ENCODE measurements at places on chromosomes 3 and 15. TPM values are rescaled to one million over a fixed set of nuclear protein-coding genes. Genes with fewer than 3 reads are reported as not detected.
A peak's percentile ranks its signal among the peaks of the same experiment; 100 is the strongest.

ZNF620 gene
- 7.0 TPM for total RNA-seq

SLC22A13 gene
- total RNA-seq, result 0.41 TPM

APOD gene
- 59.4 TPM for total RNA-seq

CFAP44 gene
- total RNA-seq, result 10.3 TPM

DNA sequence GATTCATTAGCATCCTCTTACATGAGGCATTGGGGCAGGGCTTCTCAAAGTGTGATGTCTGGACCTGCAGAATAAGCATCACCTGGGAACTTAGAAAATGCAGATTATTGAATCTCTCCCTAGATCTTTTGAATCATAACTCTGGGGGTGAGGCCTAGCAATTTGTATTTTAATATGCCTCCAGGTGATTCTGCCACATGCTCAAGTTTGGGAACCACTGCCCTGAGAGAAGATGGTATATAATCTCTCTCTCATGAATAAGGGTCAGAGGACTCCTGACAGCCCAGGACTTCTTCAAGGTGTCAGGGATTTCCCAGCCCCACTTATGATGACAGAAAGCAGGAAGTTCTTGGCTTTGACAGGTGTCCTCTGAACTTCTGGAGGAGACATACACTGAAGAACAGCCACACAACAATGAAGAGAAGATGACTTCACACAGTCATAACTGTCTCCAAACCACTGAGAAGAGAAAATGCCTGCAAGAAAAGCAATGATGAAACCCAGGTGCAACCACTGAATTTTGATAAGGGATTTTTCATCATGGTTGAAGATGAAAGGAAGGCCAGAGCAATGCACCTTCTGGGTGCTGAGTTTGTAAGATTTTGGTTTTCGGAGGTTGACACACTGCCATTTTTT is 211.9 kb upstream of the MRPL3 start:
- DNase-seq, result no peak

DNA sequence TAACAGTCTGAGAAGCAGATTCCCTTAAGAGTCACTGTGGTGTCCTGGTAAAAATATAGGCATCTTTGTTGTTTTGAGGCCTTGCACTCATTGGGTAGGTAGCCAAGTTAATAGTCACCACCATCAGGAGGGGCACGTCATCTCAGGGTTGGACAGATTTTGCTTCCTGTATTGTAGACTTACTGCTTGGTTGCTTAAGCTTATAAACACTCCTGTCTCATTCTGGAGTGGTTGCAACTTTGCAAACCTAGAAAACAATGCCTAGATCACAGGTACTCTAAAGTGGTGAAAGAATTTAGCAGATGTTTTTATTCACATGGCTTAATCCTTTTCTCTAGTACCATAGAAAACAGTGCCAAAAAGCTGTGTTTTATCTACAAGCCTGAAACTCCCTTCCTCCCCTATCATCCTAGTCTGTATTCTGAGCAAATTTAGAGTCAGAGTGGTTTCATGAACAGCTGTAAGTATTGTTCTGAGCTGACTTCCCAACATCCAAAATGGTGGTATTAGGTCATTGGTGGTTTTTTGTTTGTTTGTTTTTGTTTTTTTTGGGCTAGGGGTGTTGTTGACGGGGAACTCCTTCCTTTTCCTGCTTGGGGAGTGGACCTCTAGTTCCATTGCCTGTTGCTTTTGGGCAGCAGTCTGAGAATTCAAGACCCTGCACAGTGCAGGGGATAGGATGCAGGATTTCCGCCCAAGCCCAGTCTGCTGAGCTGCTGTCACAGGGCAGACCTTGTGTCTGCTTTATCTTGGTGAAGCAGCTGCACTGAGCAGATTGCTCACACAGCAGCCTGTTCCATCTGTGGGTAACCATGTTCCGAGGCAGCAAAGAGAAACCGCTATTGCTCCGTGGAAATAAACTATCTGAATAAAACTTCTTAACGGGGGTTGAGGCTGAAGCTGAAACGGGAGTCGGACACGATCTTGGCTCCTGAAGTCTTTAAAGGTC is 202.0 kb downstream of the AKAP13 start:
- DNase-seq, result peak; percentile 60

DNA sequence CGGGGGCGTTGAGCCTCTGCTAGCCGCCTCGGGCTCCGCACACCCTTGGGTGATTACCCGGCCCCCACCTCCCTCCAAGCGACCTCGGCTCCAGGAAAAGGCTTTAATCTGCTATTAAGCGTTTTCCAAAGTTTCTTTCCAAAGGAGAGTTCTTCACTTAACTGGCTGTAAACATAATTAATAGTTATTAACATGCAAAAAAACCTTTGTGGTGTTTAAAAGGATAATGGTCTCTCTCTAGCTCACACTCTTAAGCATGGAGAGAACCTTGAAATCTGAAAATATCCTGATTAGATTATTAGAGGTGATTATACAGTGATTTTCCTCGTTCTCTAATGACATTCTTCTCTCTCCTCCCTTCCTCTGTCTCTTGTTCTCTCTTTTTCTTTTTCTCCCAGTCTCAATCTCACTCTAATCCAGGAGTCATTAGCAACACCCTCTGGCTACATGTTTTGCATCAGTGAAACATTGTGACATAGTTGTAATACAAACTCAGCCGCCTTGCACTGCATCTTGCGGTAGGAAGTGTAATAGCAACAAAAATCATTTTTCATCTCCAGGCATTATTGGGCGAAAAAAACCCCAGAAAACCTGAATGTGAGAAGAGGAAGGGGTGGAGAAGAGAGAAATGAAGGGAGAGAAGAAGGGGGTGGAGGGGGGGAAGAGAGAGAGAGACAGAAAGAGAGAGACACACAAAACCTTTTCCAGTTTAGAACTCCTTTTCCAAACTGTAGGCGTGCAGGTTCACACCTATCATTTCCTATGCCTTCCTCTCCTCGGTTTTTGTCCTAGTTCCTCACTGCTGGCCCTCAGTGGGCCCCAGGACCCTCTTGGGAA is 24.4 kb downstream of the NR2F2 start:
- DNase-seq, result no peak

DNA sequence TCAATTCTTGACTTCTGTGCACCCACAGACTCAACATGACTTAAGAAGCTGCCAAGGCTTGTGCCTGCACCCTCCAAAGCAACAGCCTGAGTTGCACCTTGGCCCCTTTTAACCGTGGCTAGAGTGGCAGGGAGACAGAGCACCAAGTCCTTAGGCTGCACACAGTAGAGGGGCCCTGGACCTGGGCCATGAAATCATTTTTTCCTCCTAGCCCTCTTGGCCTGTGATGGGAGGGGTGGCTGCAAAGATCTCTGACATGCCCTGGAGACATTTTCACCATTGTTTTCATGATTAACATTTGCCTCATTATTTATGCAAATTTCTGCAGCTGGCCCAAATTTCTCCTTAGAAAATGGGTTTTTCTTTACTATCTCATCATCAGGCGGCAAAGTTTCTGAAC is 836.8 kb downstream of the ZPLD1 start:
- no peak for DNase-seq

DNA sequence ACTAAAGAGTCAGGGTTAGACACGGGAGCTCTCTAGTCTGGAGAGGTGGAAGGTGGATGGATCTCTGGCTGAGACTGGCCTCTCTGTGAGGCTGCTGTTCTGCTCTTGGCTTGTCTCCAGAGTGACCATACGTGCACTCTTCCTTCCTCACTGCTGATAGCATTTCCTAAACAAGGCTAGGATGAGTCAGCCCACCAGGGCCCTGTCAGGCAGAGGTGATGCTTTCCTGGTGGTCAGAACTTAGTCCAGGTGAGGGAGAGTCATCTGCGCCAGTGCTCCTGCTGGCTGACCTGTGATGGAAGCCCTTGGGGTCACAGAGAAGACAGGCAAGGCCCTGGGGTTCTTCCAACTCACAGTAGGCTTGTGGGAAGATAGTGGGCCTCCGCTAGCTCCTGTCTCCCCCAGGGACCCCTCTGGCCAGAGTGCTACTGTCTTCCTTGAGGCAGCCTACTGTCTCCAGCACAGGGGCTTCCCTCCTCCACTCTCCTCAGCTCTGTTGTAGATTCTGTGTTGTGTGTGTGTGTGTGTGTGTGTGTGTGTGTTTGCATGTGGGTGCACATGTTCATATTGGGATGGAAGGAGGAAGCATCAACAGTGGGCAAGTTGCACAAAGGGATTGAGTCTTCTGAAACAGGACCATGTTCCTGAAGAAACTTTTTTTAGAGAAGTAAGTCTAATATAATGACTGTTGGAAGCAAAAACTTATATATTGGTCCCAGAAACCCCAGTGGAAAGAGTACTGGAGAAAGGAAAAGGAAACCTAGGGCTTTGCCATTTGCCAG is 16.5 kb downstream of the ALPK3 start:
- no peak for DNase-seq

DNA sequence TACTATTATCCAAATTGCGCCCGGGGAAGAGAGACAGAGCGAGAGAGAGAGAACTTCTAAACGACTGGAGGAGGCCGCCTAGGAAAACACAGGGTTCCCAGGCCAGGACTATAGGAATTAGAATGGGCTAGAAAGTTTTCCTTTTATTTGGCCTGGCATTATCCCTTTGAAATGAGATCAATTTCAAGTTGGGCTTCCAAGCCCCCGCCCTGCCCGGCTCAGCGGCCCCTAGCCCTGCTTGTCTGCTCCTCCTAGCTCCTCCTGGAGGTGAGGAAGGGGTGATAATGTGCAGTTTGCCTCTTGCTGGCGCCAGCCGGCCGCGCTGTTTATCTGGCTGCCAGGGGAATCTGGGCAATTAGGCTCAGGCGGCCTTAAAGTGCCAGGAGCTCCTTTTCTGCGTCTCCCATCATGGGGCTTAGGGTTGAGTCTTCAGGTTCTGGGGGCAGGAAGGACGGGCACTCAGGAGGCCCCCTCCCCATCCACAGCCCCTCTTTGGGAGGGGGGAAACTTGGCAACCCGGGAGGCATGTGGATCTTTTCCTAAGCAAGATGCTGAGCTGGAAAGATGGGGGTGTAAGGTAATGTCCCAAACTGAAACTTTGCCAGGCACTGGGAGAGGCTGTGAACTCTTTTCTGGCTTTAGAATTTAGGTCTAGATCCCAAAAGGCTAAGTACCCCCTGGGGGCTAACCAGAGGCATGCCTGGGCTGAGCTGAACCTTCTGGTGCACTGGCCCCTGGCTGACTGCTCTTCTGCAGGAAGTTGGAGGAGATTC is 5.5 kb downstream of the SMAD6 start:
- peak; percentile 72 for DNase-seq

DNA sequence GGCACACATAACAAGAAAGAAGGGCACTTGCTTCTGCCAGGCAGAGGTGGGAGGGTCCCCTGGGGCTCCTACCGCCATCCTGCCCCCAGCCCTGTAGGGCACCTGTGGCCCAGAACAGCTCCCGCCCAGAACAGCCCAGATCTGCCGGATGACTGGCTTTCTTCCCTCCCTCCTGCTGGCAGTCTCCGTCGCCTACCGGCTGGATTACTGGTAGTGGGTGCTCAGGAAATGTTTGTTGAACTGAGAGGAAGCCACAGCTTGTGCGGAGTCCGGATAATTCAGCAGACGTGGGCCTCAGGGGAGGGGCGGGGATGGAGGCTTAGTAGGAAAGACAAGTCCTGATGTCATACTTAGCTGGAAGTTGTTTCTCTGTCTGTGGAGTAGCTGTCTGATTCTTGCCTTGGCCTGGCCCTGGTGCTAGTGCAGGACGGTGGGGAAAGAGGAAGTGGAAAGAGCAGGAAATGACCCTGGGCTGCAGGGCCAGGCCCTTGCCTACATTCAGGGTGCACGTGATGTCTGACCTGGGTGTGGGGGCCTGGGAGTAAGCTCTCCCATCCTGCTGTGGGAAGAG is 6.7 kb downstream of the CCDC9B start:
- peak; percentile 82 for DNase-seq

GRCh38 chr3:195210266-195210973 is 60.5 kb downstream of the XXYLT1 start:
- DNase-seq, result no peak

DNA sequence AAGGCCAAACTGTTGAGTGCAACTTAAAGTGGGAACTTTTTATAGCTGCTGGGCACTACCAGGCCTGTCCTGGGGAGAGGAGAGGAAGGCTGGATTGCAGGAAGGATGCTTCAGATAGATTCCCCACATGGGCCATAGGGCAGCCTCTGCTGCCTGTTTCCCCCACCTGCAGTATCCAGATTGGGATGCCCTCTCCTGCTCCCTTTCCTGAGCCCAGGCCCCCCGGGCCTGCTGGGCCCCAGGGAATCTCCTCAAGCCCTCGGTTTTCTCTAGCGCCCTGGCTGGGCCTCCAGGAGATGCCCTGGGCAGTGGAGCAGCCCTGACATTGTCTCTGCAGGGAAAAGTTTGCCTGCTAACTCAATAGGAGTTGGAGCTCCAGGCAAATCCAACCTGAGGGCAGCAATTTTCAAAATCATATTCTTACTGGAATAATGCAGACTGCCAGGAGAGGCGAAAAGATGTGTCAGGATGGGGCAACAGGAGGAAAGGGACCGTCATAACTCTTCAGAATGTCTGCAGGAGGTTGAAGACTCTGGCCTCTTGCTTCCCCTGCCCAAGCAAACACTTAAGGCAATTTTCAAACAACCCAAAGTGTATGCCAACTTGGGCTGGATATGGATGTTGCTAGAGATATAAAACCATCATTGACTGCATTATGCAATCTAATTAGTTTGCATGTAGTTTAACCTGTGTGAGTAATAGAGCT is 4.4 kb downstream of the NR2F2 start:
- DNase-seq, result no peak

- DNase-seq, result no peak
Observed at GRCh38 chr15:92268900-92269299, 124.8 kb upstream of the ST8SIA2 start.

- no peak for DNase-seq
Observed at GRCh38 chr15:39799552-39800011, 16.9 kb upstream of the FSIP1 start.

DNA sequence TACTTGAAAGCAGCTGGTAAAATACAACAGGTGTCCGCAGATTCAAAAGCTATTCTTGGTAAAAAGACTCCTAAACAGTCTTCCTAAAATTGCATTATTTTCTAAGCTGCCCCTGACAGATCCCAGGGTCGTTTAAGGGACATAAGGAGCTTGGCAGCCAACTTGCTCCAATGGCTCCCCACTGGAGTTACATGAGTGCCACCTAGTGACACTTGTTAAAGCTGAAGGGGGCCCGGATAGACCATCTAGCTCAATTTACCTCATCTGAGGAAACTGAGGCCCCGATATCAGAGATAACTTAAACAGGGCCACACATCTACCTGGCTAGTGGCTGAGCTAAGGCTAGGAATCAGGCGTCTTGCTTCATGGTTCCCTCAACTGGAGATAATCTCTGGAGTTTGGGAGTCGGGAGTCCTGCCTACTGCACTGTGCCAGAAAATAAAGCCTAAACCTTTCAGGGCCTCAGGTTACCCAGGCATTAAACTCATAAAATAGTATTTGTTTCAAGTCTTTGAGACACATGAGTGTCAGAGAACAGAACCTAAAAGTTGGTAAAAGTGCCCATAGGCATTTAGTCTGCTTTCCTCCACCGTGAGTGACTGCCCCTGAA is 6.5 kb upstream of the TBC1D23 start:
- no peak for DNase-seq

GRCh38 chr15:61832223-61832622 is 228.0 kb downstream of the VPS13C start:
- no peak for DNase-seq

DNA sequence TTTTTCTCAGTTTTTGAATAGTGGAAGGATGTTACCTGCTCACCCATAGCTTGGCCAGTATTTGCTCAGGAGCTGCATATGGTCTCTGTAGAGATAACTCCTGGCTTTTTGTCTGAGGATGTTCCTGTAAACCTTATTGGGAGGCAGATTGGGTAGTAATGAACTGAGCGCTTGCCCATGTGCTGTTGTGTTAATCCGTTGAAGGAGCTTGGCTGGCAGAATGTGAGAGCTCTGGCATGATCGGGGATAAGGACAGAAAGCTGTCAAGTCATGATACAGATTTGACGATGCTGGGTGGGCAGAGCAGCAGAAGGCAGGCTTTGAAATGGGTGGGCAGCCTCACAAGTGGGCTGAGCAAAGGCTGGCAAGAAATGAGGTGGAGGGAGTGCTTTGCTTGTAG is 27.4 kb downstream of the SH3GL3 start:
- no peak for DNase-seq

- DNase-seq, result no peak
Observed at GRCh38 chr15:56754772-56755370, 21.6 kb upstream of the ZNF280D start.

Measured in upper lobe of right lung (tissue), 1 donor.